ENCODE measurements at places on chromosomes 7 and 10.

- H3K4me1 ChIP-seq: no peaks in the 10 kb centered on the region
- no peaks in the 10 kb centered on the region for H3K27me3 ChIP-seq
- no peak overlapping the region for H3K27ac ChIP-seq
- peak; percentile 71 for DNase-seq
- no peak overlapping the region for H3K4me3 ChIP-seq
- H3K36me3 ChIP-seq: no peaks in the 10 kb centered on the region
Observed at GRCh38 chr7:129550693-129551360, 48.5 kb downstream of the SMKR1 start.

DNA sequence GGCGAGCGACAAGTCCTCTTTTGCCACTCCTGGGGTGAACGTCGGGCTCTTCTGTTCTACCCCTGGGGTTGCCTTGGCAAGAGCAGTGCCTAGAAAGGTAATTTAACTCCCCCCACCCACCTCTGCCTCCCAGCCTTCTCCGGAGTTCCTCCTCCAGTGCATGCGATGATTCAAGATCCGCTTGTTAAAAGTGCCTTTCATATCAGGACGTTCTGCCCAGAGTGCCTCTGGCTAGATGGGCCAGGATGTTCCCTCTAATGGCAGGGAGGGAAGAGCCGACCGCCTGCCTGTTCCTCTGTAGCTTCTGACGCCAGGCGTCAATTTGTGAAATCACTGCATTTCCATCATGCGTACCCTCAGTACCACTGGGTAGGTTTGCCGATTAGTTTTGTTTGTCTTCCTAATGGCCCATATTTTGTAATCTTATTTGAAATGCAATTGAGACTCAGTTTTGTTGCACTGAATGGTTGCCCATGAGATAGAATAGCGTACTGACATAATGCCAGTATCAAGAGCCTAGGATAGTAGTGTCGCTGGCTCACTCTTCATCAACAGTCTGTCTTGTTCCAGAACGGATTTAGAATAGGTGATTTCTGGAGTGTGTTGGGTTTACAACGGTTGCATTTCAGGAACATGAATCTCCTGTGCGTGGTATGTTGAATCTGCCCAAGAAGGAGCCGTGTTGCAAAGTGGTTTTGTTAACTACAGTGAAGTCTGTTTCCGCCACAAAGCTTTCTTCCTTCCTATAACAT is 13.5 kb downstream of the ECHDC3 start:
- no peak for DNase-seq
- H3K27me3 ChIP-seq: no peaks in the 10 kb centered on the region
- H3K36me3 ChIP-seq: no peaks in the 10 kb centered on the region
- peaks cover 16% of the 10 kb centered on the region for H3K4me1 ChIP-seq
- H3K4me3 ChIP-seq: no peak overlapping the region

DNA sequence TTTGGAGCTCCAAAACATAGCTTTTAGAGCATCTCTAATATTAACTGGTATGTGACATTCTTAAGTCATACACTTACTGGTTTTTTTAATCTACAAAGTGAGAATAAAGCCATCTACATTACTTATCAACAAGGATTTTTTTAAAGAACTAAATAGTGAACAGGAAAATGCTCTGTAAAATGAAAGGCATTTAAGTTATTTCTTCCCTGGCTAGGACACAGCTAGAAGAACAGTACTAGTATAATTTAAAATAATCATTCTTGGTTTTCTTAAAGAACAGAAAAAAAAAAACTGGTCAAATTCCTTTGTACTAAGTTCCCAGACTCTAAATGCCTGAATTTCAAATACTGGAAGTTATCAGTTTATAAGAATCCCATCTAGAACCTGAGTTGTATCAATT is 139.5 kb downstream of the SRPK2 start:
- peaks cover 8% of the 10 kb centered on the region for H3K4me1 ChIP-seq
- DNase-seq: no peak
- no peak overlapping the region for H3K27ac ChIP-seq
- no peaks in the 10 kb centered on the region for H3K27me3 ChIP-seq
- no peaks in the 10 kb centered on the region for H3K36me3 ChIP-seq

- DNase-seq: no peak
- no peaks in the 10 kb centered on the region for H3K27me3 ChIP-seq
- no peaks in the 10 kb centered on the region for H3K4me1 ChIP-seq
- H3K36me3 ChIP-seq: no peaks in the 10 kb centered on the region
- H3K27ac ChIP-seq: no peak overlapping the region
- no peak overlapping the region for H3K4me3 ChIP-seq
Observed at GRCh38 chr7:52283335-52283734, 752.1 kb upstream of the POM121L12 start.
